ENCODE measurements at places on chromosomes 6 and 20. TPM values are rescaled to one million over a fixed set of nuclear protein-coding genes. Genes with fewer than 3 reads are reported as not detected.

GRCh38 chr20:8020314-8021079 is 936 bp upstream of the TMX4 start:
- DNase-seq = peak; percentile 79

The GHRH gene
- not detected for total RNA-seq

GRCh38 chr20:50141811-50142561 is 11.5 kb downstream of the PEDS1 start:
- no peak for DNase-seq

The CDC40 gene
- 52.4 TPM for total RNA-seq

- no peak for DNase-seq
These were observed 1707.8 kb downstream of the GRIK2 start for GRCh38 chr6:103101267-103101666.

GRCh38 chr6:88663801-88664200 is 299.6 kb downstream of the RNGTT start:
- no peak for DNase-seq

GRCh38 chr20:48186447-48186846 is 401.2 kb upstream of the SULF2 start:
- DNase-seq = no peak

- DNase-seq = no peak
These were observed 413 bp downstream of the PTPRA start for GRCh38 chr20:2873747-2874041.

GRCh38 chr6:132612449-132613108 is 11.5 kb downstream of the TAAR2 start:
- no peak for DNase-seq

The CD24 gene
- 113 TPM for total RNA-seq

GRCh38 chr6:19121521-19121920 is 715.6 kb upstream of the ID4 start:
- DNase-seq = no peak

- DNase-seq = peak; percentile 90
These were observed 27.5 kb downstream of the LAMA5 start for GRCh38 chr20:62339647-62340062.

DNA sequence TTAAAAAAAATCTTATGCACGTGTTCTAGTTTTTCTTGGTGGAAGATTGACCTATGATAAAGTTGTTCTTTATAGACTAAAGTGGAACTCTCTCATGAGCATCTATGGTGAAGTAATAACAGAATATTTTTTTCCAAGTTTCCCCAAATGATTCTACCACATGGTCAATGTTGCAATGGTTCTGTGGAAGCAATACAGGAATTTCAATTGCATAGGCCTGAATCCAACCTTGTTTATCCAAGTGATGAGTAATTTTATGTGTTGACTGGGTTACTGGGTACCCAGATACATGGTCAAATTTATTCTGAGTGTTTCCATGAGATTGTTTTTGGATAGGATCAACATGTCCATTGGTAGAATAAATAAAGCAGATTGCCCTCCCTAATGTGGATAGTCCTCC is 581.5 kb downstream of the MMUT start:
- DNase-seq = no peak

GRCh38 chr6:39199231-39199940 is 29.9 kb downstream of the KCNK5 start:
- DNase-seq = no peak

DNA sequence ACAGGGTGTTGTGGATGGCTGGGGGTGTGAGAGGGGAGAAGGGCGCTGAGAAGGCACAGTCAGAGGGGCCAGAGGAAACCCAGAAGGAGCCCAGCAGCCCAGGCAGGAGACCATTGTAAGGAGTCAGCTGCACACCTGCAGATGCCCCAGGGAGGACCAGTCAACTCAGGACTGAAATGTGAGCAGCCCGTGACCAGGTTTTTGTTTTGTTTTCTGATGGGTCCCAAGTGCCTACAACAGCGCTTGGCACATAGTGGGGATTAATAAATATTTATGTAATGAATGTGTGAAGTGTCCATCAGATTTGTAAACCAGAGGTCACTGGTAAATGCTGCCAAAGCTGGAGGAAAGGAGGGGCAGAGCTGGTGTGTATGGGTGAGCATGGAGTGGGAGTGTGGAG is 30.2 kb downstream of the TRAM2 start:
- DNase-seq = no peak

The C20orf204 gene
- total RNA-seq = 2.5 TPM

DNA sequence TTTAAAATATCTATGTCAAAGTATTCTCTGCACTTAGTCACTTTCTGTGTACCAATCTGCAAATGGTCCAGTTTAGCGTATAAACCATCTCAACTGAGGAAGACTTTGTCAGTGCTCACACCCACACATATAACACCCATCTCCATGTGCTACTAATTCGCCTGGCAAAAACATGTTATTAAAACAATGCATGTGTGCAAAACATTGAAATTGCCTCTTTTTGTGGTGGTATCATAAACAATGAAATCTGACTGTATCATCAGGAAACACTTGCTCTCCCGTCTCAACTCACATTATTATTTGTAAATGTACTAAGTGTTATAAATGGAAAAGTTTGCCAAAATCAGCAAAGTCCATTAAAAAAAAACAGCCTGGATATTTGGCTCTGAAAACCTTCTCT is 105.9 kb upstream of the FOXC1 start:
- DNase-seq = no peak

- DNase-seq = no peak
These were observed 32.1 kb downstream of the SF3B5 start for GRCh38 chr6:144063246-144063743.

The OR2H1 gene
- not detected for total RNA-seq

GRCh38 chr6:47083586-47084047 is 41.5 kb upstream of the ADGRF1 start:
- DNase-seq = no peak

The PDE7B gene
- total RNA-seq = 9.2 TPM

The EPB41L1 gene
- total RNA-seq = 1.3 TPM

- peak; percentile 70 for DNase-seq
These were observed 677 bp downstream of the NEURL2 start for GRCh38 chr20:45890077-45890984.

GRCh38 chr20:1102016-1102415 is 16.4 kb upstream of the PSMF1 start:
- DNase-seq = no peak

The MLIP gene
- total RNA-seq = not detected

The CD40 gene
- total RNA-seq = 206 TPM

DNA sequence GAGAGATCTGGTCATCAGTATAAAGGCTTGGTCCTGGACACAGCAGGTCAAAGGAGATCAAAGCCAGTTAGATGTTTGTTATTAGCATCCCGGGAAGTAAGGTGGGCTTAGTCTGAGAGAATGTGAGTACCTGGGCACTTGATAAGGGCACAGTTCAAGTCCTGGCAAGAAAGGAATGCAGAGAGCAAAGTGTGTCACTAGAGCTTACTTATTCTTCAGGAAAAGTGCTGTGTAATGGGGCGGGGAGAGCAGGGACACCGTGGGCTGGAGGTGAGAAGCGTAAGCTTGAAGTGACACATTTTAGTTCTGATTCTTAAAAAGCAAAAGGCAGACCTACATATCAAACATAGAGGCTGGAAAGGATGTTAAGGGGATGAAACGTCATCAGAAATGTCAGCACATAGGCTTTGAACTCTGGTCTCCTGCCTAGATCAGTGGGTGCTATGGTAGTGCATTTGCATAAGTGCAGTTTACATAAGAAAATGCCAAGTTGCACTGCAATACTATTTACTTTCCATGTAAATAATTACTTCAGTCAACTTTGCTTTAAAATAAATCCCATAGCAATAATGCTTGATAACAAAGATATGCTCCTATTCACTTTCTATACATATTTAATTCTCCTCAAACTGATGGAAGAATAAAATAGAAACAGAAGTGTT is 2.6 kb downstream of the SAMD5 start:
- no peak for DNase-seq

DNA sequence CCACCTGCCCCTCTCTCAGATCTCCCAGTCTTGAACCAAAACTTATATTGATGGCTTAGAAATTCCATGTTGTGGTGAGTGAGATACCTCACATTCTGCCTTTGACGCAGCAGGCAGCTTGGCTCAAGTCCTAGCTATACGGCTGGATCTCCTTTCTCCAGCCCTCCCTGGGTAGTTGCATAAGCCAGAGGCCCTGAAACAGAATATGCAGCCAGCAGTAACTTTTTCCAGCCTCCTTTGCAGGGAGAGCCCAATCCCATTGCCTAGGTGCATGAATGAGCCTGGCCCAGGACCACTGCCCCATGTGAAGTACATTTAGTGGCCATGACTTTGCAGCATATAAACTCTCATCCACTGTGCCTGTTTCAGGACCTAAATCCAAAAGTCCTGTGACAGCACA is 202.2 kb upstream of the CDYL start:
- DNase-seq = no peak

The ECT2L gene
- not detected for total RNA-seq

DNA sequence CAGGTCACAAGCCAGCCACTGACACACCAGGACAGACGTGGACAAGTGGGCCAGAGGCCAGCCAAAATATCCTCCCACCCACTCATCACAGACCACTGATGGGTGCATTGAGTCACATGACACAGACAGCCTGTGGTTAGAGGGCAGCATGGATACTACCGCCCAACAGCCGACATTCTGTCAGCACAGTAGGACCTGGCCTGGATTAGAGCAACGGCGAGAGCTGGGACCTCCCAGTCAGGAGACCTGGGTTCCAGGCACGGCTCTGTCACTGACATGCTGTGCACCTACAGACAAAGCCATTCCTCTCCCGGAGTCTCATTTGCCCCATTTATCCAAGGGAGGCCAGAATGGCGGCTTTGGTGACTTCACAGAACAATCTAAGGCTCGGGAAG is 8.0 kb downstream of the ZNF335 start:
- peak; percentile 17 for DNase-seq

DNA sequence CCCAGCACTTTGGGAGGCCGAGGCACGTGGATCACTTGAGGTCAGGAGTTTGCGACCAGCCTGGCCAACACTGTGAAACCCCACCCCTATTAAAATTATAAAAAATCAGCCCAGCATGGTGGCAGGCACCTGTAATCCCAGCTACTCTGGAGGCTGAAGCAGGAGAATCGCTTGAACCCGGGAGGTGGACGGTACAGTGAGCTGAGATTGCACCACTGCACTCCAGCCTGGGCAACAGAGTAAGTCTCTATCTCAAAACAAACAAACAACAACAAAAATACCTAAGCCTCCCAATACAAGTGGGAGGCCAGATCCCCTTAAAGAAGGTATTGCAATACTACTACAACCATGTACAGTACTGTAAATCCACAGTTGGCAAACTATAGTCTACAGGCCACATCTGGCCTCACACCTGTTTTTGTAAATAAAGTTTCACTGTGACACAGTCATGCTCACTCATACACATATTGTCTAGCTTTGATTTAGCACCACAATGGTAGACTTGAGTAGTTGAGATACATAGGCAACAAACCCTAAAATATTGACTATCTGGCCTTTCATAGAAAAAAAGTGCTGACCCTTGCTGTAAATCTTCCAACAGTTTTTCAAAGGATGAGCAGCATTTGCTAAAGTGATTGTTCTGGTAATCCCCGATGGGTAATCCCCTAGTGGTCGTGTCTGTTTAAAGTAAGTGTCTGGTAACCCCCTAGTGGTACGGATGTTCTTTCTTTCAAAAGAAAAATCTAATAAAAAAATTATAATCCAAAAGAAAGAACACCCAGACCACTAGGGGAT is 202.0 kb downstream of the RNGTT start:
- peak; percentile 77 for DNase-seq

The TMC2 gene
- total RNA-seq = not detected

DNA sequence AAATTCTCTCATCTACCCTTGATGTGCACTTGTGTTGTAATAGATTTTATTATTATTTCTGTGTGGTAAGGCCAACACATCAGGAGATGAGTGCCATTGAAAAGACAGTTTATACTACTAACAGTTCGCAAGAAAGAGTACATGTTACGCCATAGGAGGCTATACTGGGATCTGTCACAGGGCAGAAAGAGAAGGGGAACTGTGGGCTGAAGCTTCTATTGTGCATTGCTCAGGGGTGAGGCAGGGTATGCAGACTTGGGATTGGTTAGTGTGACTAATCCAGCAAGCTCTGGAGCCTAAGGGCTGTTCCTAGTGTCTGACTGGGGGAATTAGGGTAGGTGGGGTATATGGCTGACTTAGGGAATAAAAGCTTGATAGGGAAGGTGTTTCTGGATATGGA is 50.9 kb downstream of the GPR63 start:
- no peak for DNase-seq

DNA sequence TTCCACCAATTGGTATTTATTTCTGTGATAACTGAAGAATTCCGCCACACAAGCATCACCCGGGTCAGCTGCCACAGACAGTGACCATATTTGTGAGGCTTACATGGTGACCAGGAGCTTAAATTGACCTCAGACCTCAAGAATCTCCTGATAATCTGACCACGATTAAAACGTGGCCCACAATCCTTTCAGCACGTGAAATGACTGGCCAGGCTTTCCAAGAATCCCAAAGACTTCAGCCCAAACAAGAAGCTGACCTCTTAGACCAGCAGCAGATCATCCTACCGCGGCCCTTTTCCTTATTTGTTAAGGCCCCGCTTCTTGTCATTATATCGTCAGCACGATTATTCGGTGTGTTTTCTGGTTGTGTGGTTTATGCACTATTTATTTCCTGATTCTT is 45.6 kb upstream of the CD93 start:
- DNase-seq = no peak

The C20orf202 gene
- total RNA-seq = not detected

- no peak for DNase-seq
These were observed 15.6 kb upstream of the SIRPB1 start for GRCh38 chr20:1635291-1635979.

DNA sequence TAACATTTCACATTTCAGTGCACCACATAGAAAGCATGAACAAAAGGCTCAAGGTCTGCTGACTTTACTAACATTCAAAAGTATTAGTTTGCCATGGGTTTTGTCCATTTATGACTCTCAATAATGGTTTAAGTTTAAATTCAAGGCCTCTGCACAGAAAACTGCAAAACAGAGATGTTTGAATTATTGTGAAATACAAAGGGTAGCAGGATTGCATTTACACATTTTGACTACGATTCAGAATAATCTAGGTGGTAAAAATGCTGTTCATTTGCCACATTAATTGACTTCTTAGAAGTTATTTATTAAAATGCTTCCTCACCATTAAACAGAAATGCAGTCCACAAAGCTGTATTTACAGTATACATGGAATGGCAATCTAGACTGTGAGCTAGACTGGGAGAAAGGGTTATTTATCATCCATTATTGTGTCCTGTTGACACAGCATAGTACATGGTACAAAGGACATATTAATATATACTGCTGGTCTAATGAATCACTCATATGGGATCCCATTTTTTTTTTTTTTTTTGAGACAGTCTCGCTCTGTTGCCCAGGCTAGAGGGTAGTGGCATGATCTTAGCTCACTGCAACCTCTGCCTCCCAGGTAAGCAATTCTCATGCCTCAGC is 18.0 kb downstream of the USP49 start:
- no peak for DNase-seq
